CD4-positive, alpha-beta T cell treated with Interleukin-10 for 1 hour (primary cell): ENCODE measurements at places on chromosomes 12 and 14.

DNA sequence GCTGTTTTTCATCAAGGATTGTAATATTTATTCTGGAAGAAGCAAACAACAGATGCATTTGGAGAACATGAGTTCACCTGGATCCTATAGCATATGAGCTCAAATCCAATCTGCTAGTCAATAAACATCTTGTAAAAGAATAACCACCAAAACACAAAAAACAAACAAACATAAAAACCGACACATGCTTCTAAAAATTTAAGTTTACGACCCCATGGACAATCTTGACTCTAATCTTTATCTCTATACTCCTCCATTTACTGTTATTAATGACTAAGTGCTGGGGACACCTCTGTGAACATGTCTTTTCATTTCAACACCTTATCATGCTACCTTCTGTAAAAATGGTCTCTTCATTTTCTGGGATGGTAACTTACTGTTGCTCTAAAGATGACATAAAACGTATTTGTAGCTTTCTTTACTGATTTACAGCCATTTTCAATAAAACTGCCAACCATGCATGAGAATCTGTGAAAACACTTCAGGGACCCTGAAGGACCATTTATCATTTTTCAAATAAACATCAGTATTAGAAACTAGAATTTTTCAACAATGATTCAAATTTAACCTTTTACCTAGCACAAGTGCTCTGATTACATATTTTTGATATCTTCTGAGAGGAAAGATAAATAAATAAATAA lies 123.8 kb upstream of the SOX5 start:
- no peak for DNase-seq

GRCh38 chr14:67133595-67134441 lies 55.4 kb upstream of the GARIN2 start:
- DNase-seq = no peak

- DNase-seq = no peak
Measured at GRCh38 chr12:119788786-119789185, 88.3 kb downstream of the CIT start.

DNA sequence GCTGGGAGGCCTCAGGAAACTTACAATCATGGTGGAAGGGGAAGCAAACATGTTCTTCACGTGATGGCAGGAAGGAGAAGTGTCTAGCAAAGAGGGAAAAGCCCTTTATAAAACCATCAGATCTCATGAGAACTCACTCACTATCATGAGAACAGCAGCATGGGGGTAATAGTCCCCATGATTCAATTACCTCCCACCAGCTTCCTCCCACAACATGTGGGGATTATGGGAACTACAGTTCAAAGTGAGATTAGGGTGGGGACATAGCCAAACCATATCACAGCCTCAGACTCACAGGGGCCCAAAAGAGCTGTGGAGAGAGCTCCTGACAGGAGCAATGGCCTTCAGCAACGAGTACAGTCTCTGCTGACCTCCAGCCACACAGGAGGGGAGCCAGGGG lies 151.4 kb downstream of the GXYLT1 start:
- no peak for DNase-seq

GRCh38 chr14:42322531-42323284 lies 716.0 kb downstream of the LRFN5 start:
- no peak for DNase-seq

GRCh38 chr12:16323638-16324037 lies 23.8 kb upstream of the MGST1 start:
- DNase-seq = no peak

DNA sequence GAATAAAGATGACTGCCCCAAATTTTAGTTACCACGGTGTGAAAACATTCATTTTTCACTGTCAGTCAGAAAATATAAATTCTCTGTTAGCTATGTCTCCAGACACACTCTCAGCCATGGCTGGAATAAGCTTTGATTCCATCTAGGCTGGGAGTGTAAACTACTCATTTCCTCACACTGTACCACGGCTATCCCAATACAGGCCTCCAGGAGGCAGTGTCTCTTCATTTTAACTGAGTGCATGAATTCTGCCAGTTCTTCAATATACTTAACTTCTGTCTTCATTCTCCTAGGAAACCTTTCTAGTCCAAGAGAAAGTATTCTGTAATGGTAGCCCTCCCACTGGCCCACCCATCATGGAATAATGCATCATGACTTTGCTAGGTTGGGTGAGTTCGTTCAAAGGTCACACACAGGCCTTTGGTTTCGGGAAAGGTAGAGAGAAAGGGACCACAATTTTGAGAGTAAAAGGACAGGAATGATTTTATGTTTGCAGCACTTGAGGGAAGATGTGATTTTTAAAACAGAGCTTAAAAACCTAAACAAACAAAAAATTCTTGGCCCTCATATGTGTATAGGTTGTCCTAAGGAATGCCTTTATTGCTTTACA lies 381.1 kb downstream of the SEC23A start:
- DNase-seq = peak; percentile 20
